ENCODE measurements at places on chromosomes 12 and 14.

- DNase-seq, result no peak
Observed at GRCh38 chr14:25350802-25351201, 300.9 kb upstream of the STXBP6 start.

DNA sequence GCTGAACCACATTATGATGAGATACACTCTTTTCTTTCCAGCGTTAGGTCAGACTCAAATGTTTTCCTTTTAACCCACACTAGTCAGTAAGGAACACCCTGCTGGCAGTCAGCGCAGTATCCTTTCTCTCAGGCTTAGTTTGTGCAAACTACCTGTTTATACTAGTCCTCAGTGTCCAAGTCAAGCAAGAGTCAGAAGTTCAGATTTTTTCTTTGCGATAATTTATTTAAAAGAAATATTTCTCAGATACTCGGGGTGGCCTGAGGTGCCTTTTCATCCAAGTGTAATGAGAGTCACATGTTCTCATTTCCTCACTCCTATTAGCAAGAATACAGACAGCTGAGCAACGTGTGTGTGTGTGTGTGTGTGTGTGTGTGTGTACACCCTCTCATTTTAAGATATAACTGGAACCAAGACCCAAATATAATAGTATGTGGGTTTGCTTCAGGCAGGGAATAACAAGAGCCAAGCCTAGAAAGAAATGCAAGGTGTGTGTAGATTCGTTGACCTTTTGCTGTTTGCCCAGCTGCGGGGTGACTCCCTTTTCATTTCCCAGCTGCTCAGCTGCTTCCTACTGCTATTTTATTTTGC is 182.7 kb downstream of the KICS2 start:
- peak; percentile 32 for DNase-seq

- DNase-seq, result no peak
Observed at GRCh38 chr14:52481864-52482263, 70.4 kb downstream of the TXNDC16 start.

- no peak for DNase-seq
Observed at GRCh38 chr14:30874120-30874998, at the start of gene COCH. TSS of gene COCH (plus strand) at chr14:30874559. CDS start at chr14:30874939, 380 bp downstream.

DNA sequence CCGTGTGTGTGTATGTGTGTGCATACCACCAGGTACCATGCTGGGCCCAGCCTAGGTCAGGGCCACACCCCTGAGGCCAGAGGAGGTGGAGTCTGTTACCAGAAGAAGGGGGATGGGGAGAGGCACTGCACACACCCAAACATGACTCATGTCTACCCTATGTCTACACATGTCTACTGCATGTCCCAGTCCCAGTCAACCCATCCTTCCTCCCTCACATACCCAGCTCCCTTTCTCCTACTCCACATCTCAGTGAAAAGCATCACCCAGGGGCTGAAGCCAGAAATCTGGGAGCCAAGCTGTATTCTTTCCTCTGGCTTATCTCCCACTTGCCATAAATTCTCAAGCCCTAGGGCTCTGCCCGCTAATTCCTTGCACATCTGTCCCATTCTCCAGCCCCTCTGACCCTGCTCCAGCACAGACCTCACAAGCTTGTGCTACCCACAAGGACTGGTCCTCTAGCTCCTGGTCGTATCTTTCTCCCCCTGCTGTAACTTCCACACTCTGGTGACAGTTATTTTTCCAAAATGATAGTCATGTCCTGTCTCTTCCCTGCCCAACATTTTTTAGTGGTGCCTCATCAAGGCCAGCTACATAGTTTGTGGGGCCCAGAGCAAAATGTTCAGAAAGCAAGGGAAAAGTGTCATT is 18.0 kb upstream of the APPL2 start:
- DNase-seq, result no peak
